ENCODE measurements at places on chromosomes 16 and 17.

GRCh38 chr16:66175636-66176035 lies 190.9 kb upstream of the CDH5 start:
- no peak for DNase-seq

DNA sequence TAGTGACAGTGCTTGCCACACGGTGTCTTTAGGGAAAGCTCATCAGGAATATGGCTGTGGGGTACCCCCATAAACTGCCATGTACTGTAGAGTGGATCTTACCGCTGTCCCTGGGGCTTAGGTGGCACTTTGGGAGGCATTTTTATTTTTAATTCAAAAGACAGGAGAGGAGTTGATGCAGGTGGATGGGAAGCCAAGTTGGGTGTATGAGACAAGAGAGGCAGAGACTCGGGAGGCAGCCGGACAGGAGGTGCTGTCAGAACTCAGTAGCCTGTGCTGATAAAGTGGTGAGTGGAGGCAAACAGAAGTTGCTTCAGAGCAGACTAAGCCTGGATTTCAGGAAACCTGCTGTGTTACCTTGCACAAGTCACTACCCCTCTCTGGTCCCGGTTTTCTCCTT lies 185.9 kb downstream of the TMEM132E start:
- DNase-seq = no peak

DNA sequence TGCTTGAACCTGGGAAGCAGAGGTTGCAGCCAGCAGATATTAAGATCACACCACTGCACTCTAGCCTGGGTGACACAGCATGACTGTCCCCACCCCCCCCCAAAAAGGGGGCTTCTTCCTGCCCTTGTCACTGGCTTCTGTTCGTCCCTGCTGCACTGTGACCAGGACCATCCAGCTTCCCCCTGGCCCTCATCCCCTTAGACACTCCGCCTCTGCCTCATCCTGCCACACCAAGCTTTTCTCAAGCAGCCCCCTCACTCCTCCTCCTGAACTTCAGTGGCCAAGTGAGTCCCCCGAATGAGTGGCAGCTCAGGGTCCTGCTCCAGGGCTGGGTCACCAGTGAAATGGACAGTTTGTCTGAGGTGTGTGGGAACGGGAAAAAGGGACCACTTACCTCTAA lies 177.3 kb downstream of the CPPED1 start:
- no peak for DNase-seq

DNA sequence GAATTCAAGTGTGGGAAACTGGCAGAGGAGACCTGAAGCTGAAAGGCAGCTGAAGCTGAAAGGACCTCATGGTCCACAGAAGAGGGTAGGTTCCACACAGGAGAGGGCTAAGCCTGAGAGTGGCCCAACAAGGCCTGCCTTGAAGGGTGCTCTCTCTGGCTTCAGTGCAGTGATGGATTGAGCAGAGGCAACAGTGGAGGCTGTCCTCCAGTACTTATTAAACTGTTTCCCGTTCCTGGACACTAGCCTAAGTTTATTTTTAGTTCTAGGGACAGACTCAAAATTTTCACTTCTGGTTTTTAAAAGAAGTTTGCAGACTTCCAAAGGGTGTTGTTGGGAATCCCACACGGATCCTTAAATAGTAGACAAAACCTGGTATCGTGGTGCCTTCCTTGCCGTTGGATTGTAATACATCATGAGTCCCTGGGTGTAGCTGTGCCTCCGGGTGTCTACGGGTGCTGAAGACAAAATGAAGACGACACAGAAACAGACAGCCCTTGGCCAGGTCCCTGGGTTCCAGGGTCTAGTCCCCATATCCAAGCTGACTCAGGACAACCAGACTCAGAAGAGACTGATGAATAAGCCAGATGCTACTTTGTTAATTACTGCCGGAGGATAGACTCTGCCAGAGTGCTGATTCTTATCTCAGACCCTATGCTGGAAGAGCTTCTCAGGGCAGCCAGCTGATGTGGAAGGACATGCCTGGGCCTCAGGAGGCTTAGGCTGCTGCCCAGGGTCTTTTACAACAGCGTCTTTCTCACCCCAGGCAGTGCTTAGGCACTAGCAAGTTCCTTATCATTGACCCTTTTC lies 7.1 kb upstream of the CMTM4 start:
- no peak for DNase-seq

DNA sequence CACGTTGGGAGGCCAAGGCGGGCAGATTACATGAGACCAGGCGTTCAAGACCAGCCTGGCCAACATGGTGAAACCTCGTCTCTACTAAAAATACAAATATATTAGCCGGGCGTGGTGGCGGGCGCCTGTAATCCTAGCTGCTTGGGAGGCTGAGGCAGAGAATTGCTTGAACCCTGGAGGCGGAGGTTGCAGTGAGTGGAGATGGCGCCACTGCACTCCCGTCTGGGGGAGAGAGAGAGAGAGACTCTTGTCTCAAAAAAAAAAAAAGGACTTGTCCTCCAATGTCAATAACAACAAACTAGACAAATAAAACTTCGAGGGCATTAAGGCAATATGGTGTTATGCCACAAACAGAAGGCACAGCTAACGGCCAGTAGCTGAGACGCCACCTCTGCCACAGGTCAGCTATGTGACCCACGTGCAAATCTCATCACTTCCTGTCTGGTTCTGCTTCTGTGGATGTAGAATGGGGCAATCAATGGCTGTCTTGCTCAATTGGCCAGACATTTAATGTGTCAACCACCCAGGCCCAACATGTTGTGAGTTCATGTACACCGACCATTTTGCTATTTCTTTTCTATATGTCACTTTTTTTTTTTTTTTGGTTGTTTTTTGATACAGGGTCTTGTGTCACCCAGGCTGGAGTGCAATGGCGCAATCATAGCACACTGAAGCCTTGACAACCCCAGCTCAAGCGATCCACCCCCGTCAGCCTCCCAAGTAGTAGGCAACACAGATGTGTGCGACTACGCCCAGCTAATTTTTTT lies 834 bp upstream of the TXNDC11 start:
- DNase-seq = peak; percentile 20

GRCh38 chr17:29016345-29017210 lies 10.7 kb upstream of the SEZ6 start:
- DNase-seq = no peak

DNA sequence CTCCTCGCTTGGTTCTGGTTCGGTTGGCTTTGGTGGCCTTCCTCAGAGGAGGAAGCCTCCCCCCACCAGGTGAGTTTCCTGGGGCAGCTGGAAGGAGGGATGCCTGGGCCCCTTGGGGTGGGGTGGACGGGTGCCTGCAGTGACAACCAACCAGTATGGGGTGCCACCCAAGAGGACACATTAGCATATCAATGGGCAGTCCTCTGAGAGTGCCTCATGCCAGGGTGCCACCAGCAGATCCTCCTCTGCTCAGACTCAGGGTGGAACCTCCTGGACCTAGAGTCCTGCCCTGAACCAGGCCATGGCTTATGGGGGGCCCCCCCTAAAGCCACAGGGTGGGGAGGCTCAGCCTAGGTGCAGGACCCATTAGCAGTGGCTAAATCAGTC lies 2.7 kb downstream of the PPP1R1B start:
- no peak for DNase-seq

DNA sequence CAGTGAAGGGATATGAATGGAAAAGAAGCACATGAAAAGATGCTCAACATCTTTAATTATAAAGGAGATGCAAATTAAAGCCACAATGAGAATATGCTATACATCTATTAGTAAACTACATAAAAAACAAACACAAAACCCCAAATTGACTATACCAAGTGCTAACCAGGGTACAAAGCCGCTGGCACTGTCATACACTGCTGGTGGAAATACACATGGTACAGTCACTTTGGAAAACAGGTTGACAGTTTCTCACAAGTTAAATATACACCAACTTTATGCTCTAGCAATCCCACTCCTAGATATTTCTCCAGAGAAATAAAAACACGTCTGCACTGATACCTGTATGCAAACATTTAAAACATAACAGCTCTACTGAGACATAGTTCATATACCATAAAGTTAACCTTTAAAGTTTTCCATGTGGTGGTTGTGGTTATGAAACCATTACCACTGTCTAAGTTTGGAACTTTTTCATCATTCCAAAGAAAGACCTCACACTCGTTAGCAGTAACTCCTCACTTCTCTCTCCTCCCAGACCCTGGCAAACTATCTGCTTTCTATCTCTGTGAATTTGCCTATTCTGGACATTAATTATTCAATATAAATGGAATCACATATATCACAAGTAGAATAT lies 42.7 kb downstream of the ADGRG5 start:
- no peak for DNase-seq

GRCh38 chr17:57772774-57773173 lies 27.7 kb upstream of the CCDC182 start:
- DNase-seq = no peak

GRCh38 chr17:57730026-57730701 lies 14.9 kb downstream of the CCDC182 start:
- DNase-seq = no peak

GRCh38 chr17:18233803-18234518 lies 8.5 kb downstream of the LLGL1 start:
- DNase-seq = no peak

- peak; percentile 28 for DNase-seq
Observed at GRCh38 chr16:56424791-56425438, 430 bp downstream of the AMFR start.

DNA sequence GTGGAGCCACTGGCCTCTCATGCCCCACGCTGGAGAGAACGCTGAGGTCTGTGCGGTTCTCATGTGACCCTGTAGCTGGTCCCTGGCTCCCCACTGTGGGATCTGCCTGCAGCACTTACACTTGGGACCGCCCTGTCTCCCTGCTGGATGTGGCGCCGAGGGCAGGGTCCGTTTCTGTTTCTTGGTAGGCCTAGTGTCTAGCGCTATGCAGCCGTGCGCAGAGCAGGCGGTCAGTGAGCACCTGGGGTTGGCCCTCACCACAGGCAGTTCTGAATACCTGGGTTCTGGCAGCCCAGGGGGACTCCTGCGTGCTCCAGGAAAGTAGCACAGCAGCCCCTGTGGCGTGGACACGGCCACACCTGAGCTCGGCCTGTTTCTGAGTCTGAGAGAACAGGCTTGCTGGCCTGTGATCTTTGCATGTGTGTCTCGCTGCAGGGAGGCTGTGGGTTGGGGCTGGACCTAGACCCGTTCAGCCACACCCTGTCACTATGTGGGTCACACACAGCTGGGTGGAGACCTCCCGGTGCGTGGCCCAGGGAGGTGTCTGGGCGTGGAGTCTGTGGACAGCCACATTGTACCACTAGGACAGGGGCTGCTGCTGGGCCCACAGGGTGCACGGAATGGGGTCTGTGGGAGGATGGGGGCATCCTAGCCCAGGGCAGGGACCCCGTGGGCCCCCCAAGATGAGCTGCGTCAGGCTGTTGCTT lies 2.8 kb downstream of the CAPN15 start:
- no peak for DNase-seq

GRCh38 chr16:48367441-48368049 lies 17.7 kb downstream of the SIAH1 start:
- no peak for DNase-seq

DNA sequence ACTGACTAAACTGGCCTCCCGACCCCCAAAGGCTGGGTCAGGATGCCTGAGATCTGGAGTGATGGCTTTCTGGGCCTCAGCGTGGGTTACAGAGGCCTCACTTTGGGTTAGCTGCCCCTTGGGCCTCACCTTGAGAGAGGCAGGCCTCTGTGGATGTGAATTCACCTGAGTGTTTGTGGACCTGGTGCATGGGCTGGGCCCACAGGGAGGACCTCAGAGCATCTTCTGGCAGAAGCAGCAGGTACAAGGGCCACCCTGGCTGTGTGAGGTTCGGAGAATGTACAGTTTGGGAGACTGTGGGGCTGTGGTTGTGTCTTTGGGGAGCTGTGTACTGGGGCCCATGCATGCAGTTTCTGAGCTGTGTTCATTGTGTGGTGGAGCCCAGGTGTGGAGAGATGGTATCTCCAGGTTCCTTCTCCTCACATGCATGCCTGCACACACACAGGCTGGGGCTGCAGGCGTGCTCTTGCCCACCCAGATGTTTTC lies 18.3 kb downstream of the RARA start:
- peak; percentile 41 for DNase-seq

GRCh38 chr17:48095611-48096010 lies 5.7 kb downstream of the CBX1 start:
- DNase-seq = no peak

DNA sequence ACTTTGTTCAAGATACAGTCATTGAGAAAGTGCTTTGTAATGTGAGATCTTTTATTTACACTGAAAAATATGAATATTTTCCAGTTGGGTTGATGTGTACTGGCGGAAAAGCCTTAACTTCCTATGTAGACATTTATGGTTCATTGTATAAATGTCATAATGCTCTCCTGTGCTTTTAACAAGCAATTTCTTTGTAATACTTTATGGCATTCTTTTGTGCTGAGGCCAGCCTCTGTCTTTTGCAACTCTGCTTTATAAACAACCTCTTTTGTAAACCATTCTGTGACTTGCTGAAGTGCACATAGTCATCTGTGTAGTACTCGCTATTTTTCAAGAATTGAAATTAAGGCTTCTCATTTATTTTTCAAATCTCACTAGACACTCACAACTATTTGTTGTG lies 291.2 kb downstream of the CDH11 start:
- DNase-seq = no peak

DNA sequence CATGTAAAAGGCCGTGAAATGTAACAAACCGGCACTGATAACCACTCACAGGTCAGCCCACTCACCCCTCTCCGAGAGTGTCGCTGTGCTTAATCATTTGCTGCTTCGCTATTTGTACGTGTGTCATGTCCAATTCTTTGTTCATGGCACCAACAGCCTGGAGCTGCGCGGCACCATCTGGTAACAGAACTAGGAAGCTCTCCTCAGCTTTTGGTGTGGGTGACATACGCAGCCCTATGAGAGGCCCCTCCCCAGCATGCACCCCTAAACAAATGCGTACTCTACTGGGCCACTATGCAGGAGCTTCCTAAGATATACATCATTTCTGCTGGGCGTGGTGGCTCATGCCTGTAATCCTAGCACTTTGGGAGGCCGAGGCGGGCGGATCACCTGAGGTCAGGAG lies 2.3 kb upstream of the PECAM1 start:
- DNase-seq = peak; percentile 22

- DNase-seq = no peak
Observed at GRCh38 chr17:67365738-67366192, 612 bp downstream of the PSMD12 start.

DNA sequence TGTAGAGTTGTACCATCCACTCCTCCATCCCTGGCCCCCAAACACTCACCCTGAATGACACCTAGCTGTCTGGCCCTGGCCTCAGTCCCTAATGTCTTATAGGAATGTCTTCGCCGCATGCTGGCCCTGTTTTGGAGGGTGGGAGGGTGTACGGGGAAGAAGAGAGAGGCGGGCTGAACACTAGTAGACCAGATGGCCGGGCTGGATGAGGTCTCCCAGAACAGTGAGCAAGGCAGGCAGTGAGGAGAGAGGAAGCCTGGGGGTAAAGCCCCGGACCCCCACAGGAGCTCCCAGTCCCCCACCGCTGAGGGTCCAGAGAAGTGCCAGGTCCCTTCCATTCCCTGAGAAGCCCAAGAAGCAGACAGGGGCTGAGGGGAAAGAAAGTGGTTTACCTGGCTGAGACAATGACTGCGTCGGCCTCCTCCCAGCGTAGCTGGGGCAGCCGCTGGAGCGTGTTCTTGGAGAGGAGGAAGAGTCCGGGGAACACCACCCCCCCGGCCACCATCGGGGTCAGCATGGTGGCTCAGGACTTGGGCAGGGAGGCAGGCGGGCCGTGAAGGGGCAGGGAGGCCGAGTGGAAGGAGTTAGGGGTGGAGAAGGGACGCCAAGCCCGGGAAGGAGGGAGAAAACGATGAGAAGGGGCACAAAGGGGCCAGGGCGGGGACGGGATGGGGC lies 923 bp downstream of the TLCD3B start:
- DNase-seq = no peak
